ENCODE measurements at places on chromosomes 16 and 17.

DNA sequence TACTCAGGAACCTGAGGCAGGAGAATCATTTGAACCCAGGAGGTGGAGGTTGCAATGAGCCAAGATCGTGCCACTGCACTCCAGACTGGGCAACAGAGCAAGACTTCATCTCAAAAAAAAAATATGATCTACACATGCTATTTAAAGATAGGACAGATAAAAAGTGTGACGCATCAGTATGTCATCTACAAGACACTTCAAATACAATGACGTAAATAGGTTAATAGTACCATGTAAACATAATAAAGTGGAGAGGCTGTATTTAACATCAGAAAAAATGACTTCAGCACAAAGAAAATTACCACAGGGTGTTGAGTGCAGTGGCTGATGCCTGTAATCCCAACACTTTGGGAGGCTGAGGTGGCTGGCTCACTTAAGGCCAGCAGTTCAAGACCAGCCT, 20.2 kb downstream of the ZNF778 start:
- DNase-seq, result no peak

DNA sequence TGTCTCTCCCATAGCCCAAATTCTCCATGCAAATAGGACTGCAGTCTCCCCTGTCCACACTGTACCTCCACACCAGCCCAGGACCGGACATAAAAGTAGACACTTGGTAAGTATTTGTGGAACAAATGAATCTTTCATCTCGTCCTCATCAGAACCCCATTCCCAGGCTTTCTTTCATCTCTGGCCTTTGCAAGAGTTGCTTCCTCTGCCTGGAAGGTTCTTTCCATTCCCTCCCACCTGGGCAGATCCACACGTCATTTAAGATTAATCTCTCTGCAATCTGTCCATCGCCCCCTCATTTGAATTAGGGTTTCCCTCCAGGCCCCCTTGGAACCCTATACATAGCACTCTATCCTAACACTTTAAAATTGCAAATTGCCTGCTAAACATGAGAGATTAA, 3.9 kb upstream of the NXPH3 start:
- DNase-seq, result no peak

- DNase-seq, result no peak
These were observed 5.6 kb upstream of the SLC38A10 start for GRCh38 chr17:81300586-81301155.

DNA sequence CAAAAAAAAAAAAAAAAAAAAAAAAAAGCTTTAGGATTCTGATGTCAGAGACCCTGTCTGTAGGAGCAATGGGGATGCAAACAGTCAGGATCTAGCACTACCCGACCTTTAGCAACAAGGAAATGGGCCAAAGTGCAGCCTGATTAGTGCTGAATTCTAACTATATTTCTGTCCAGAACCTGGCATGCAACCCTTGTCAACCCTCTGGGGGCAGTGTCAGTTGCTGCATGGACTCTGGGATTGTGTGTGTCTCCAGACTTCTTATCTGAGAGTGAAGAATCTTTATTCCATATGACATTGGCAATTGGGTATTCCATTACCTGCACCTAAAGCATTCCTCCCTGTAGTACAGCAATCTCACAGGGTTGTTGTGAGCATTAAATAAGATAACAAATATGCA, 120.3 kb upstream of the CRHR1 start:
- no peak for DNase-seq

GRCh38 chr17:76816590-76817135, 51.5 kb upstream of the MGAT5B start:
- DNase-seq, result peak; percentile 70

DNA sequence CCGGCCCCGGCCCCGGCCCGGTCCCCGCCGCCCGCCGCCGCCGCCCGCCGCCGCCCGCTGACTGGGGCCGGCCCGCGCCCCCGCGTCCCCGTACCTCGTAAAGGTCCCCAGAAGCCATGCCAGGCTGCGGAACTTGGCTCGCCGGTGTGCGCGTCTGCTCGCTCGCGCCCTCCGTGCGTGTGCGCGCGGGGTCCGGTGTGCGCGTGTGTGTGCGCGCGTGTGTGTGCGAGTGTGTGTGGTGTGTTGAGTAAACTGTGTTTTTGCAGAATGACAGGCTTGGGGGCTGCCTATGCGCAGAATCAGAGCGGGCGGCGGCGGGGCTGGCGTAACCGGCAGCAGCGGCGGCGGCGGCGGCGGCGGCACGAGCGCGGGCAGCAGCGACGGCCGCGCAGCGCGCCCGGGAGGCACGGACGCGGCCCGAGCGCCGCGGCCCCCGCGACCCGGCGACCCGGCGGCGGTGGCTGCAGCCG, 307 bp downstream of the CDYL2 start:
- no peak for DNase-seq

- DNase-seq, result no peak
These were observed 75.4 kb upstream of the RBL2 start for GRCh38 chr16:53358884-53359283.

GRCh38 chr16:1260101-1260680, 4.3 kb downstream of the TPSD1 start:
- DNase-seq, result no peak

DNA sequence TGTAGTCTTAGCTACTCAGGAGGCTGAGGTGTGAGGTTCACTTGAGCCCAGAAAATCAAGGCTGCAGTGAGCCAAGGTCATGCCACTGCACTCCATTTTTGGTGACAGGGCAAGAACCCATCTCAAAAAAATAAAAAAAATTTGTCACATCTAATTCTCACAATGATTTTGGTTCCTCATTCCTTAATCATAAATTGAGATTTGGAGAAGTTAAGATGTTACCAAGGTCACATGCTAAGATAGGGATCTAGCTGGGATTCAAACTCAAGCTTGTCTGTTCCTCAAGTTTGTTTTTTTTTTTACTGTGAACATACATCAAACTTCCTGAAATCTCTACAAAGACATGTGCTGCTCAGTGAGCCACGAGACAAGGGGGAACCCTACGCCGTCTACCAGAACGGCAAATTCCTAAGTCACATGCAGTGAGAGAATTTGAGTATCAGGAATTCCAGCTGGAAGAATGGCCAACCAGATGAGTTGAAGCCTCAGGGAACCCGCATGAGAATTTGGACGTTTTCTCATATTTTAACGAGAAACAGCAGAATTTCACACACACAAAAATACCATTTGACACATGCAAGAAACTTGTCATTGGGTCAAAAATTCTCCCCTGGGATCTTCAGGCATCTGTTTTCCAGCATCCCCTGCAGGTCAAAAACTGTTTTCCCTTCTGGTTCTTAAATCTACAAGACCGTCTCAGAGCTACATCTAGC, 414.1 kb upstream of the GOT2 start:
- DNase-seq, result no peak

DNA sequence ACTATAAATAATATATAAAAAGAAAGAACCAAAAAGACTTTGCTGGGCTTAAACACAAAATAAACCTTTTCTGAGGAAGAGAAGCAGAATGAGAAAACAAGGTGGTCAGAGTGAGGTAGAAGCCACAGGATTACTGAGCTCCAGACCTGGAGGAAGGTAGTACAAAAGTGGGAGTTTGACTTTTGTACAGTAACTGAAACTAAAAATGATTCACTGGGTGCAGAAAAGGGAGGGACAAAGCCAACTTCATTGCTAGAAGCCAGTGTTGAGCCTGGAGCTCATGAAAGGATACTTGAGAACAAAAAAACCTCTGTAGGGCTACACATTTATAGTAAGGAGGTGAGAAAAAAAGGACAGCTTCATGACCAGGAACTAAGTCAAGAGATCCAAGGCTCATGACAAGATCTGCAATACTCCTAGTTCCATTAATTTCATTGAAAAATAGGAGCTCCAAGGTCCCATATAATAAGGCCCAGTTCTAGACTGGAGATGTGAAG, 45.5 kb downstream of the PKD1L3 start:
- no peak for DNase-seq

- peak; percentile 37 for DNase-seq
These were observed 90.7 kb upstream of the SMIM36 start for GRCh38 chr17:55601874-55602364.

DNA sequence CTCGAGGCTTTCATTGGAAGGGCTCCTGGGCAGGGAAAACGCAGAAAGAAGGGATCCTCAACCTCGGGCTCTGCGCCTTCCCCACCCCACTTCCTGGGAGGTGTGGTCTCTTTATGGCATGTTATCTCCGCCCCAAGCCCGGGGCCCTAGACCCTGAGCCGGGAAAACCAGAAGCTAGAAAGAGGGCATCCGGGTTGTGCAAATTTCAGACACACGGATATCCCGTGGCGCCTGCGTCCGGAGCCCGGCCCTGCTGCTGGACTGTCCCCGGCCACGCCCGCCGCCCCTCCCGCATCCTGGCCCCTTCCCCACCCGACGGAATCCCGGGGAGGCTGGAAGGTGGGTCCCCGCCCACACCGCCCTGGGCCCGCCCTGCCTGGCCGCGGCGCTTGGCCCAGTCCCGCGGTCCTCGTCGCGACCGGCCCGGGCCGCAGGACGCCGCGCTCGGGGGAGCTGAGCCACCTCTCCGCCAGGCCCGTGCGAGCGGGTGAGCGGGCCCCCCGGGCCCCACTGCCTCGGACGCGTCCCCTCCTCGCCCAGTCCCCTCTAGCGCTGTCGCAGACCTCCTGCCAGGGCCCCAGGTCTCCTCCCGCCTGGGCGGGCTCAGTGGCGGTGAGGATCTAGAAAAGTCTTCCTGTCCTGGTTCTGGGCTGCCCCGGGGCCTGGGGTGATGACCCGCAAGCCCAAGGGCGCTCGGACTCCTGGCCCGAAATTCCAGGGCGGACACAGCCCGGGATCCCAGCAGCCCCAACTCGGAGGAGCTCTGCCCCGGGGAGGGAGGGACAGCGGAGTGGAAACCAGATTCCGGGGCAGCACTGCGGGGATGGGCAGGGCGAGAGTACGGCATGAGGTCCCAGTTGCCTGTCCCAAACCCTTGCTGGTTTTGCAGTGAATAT, at the start of gene SLC16A5:
Gene SLC16A5 (plus strand): TSS at position 397 of the 896 bp plus-strand sequence. CDS start 5,683 bp downstream, outside the sequence.
- peak; percentile 66 for DNase-seq

DNA sequence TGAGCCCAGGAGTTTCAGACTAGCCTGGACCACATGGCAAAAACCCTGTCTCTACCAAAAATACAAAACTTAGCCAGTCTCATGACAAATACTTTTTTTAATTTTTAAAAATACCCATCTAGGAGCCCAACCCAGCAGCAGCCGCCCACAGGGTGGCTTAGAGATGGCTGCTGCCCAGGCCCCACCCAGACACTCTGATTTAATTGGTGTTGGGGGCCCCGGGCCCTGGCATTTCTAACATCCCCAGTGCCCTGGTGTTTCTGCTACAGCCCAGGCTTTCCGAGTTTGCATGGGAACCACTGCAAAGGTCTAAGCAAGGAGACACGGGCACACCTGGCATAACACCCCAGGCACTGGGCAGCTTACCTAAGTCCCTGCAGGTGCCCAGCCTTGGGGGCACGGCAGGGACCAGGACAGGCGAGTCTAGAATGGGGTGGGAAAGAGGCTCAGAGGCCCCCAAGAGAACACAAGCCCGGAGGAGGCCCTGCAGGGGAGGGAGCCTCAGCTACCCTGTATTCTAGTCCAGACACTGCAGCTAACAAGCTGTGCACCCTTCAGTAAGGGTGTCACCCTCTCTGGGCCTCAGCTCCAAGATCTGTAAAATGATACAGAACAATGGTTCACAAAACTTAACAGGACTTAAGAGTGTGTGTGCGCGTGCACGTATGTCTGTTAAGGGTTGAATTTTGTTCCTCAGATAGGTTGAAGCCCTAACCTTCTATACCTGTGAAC, 48.8 kb downstream of the RMI2 start:
- DNase-seq, result no peak

GRCh38 chr16:77385481-77385880, 49.4 kb downstream of the ADAMTS18 start:
- DNase-seq, result no peak

DNA sequence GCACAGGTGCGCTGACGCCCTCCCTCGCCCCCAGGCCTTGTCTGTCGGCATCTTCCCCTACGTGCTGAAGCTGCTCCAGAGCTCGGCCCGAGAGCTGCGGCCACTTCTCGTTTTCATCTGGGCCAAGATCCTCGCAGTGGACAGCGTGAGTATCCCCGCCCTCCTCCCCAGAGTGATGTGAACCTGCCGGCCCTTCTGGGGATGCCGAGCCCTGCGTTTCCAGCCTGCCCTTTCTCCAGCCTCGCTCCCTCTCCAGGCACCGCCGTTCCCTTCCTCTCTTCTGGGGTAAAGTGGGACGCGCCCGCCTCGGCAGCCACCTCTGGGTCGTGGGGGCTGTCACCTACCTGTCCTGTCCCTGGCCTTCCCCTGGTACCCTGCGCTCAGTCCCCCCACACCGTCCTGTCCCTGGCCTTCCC, 133.9 kb upstream of the CHMP6 start:
- no peak for DNase-seq

- DNase-seq, result no peak
These were observed 8.6 kb upstream of the ACSM3 start for GRCh38 chr16:20755238-20755637.

DNA sequence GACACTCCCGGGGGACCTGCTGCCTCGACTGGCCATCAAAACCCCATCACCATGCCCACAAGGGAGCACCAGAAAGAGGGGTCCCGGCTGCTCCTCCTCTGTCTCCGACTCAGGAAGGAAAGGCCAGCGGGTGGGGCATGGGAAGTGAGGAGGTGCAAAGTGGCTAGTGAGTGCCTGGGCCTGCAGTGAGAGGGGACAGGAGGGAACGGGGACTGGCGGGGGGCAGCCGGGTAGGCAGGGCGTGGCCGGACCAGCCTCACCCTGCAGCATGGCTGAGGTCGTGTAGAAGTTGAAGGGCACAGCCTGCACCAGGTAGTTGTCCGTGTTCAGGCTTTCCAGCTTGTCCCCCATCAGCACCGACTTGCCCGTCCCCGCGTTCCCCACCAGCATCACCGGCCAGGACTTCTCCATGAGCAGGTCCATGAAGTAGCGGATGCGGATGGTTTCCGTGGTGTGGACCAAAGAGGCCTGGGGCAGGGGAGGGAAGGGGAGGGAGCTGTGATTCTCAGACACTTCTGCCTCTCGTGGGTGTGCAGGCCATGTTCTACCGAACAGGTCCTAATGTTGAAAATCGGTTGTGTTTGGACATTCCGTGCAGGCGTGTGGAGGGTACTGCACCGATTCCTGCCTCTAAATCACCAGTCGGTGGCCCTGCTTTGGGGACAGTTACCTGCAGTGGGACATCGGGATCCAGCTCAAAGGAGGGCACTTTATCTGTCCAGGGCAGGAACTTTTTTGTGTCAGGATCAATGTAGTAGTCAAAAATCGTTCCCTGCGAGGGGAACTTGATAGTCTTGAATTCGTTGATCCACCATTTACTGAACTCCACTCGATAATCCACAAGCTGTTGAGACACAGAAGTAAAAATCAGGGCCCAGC, 91.7 kb downstream of the DNAH17 start:
- DNase-seq, result no peak

- no peak for DNase-seq
These were observed 7.1 kb upstream of the MPP2 start for GRCh38 chr17:43914451-43914850.

Measured in GM13977 (cell line).